ENCODE measurements at places on chromosomes 11 and 22.

DNA sequence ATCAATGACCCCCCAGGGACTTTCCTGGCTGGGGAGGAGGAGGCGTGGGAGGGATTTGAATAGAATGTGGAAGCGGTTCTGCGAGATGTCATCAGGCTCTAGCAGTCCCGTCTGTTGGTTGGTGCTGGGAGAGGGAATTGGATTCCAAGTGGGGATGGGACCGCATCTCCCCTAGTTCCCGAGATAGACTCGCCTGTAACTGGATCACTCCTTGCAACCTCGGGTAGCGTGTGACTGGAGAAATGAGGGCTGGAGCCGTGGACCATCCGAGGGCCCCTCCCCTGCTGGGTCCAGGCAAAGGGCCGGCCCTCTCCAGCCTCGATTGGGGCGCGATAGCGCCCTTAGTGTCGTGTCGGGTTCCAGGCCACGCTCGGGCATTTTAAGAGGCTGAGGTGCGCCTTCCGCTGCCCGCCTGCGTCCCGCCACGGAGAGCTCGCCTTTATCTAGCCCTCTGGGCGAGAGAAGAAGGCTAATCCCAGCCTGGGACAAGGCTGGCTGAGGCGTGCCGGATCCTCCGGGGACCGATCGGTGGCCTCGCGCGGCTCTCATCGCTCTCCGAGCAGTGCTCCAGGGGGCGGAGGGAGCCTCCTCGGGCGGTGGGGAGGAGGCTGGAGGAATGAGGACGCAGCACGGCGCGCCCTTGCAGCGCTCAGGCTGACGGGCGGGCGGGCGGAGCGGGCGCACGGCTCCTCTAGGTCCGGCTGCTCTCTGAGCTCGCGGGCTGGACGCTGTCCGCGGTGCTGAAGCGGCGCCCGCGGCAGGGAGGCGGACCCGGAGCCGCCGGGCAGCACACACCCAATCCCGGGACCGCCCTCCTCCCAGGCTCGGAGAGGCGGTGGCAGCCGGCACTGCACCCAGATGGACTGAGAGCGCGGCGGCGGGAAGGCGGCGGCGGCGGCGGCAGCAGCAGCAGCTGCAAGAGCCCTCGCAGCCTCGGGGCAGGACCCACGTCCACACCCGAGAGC, 107.8 kb downstream of the OSBP2 start:
- DNase-seq: peak; percentile 52

- no peak for DNase-seq
Measured at GRCh38 chr11:33721426-33721825, 14.8 kb downstream of the CD59 start.

DNA sequence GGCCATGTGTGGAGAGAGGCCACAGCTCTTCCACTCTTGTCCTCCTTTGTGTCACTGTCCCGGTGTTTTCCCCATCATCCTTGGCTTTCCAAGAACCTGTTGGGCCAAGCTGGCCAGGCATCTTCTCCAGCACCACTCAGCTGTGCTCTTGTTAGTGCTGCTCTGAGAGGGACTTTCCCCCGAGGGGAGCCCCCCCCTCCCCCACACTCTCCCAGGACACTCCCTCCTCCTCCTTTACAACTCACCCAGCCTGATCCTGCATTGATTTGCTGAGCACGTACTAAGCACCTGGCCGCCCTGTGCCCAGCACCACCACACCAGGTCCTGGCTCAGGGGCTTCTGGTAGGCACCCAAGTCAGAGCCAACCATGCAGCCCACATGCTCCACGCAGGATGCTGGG, 13.2 kb downstream of the TP53AIP1 start:
- DNase-seq: no peak

GRCh38 chr11:88433536-88434230, 96.1 kb upstream of the CTSC start:
- no peak for DNase-seq

DNA sequence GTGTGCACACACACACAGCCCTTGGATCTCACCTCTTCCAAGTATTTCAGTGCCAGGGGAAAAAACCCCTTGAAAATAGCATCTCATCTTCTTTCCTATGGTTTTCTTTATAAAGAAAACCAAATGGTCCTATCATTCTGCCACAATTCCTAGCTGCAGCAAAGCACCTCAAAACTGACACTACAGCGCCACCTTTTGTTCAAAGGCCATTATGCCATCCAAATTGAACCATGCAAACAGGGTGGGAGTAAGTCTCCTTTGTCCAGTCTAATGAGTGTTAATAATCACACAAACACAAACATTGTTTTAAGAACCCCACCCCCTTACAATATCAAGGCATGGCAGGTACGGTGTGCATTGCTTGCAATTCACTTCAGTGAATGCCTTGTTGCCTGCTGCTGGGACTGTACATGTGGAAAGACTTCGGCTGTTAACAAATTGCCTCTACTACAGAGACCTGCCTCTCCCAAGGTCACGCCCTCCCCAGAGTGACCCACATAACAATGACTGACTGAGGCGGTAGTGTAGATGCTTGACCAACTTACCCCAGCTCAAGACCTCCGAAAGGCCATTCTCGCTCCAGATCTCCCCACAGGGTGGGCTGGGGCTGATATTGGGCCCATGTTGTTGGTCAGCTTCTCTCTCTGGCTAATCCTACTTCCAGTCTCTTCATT, 31.7 kb downstream of the FAM181B start:
- peak; percentile 41 for DNase-seq

DNA sequence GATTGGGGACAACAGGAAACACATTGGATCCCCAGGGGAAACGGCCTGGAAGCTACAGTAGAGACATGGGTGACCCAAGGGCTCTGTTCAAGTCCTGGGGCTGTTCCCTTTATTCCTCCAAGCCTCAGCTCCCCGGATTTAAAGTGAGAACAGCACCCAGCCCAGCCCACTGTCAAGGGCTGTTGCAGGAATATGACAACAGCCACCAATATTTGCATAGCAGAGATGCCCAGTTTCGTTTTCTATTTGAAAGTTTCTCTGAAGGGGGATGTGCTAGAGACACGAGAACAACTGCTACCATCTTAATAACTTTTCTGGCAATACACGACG, 81.1 kb upstream of the WNT7B start:
- DNase-seq: peak; percentile 51

DNA sequence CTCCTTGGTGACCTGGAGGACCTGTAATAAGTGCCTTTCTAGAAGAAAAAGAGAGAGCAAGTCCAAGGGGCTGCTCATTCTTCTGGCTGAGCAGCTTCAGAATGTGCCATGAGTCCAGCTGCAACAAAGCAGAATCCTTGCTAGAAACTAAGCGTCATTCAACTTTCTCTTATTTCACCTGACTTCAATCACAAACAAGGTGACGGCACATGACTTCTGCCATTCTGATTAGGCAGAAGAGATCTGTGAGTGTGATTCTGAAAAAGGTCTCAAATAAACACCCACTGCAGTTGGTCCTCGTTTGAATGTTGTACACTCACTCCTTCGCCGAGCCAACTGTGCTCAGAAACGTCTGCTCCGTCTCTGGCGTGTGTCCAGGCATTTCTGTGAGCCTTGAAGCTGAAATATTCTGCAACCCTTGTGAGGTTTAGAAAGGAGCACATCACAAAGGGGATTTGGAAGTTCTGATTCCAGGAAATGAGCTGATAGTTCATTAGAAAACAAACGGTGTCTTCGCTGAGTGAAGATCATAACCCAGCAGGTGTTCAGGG, 623.8 kb upstream of the KIRREL3 start:
- DNase-seq: no peak

- DNase-seq: no peak
Measured at GRCh38 chr11:11189506-11189905, 163.5 kb downstream of the CSNK2A3 start.

DNA sequence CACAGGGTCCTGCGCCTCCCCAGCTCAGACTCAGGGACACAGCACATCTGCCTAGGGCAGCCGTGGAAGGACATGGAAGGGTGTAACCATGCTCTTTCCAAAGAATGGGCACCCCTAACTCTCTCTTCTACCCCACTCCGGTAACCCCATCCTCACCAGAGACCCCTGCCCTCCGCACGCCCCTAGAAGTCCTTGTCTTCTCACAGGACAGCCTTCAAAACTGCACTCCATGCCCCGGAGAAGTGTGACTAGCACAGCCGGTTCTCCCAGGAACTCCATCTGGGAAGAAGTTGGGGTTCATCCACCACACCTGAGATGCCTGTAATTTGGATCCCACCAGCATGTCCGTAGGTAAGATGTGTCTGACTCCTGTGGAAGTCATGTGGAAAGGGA, 25.0 kb downstream of the P2RY2 start:
- no peak for DNase-seq

DNA sequence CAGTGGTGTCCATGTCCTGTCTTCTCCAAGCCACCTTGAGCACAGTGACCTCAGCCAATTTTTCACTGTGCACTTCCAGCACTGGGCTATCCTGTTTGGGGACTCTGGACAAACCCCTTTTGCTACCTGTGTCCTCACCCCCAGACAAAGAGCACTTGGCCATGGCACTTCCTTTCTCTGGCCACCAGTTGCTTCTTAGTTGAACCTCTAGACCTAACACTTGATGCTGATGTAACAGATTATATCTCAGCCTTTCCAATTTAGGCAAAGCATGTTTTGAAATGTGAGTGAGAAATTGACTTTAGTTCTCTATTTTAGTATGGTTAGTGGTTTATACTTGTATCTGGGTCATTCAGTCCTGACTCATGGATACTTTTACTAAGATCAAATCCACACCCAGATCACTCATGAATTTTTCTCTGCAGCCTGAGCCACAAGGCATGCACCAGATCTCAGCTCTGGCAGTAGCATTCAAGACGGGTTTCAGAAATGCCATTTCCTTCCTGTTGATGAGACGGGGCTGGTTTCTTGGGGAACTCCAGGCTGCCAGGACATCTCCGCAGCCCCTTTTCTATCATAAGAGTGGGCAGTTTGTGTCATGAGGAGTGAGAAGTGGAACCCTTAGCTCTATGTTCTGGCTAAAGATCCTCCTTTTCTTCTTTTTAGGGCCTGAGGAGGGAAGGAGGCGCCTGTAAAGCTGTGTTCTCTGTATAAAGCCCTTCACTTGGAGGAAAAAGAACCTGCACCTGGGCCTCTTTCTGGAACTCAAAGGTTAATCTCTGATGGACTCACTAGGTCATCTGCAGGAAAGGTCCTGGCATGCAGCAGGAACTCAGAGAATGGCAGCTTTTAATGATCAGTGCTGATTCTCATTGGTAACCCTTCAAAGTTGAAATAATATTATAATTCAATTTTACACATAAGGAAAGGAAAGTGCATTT, 185.6 kb upstream of the TENM4 start:
- no peak for DNase-seq

DNA sequence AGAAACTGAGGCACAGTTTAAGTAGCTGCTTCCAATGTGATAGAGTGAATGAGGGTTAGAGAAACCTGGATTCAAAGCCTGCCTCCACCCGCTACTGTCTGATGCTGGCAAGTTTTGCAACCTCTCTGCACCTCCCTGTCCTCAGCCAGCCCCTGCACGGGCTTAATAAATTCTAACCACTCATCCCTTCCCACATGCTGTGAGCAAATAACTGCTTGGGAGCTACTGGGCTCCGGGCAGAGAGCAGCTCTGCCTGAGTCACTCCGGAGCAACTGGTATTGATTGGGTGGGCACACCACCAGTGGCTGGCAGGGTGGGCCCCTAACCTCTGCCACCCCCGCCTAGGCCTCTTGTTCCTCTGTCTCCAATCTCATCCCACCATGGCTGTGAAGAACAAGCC, 104.3 kb upstream of the SYT13 start:
- DNase-seq: no peak

DNA sequence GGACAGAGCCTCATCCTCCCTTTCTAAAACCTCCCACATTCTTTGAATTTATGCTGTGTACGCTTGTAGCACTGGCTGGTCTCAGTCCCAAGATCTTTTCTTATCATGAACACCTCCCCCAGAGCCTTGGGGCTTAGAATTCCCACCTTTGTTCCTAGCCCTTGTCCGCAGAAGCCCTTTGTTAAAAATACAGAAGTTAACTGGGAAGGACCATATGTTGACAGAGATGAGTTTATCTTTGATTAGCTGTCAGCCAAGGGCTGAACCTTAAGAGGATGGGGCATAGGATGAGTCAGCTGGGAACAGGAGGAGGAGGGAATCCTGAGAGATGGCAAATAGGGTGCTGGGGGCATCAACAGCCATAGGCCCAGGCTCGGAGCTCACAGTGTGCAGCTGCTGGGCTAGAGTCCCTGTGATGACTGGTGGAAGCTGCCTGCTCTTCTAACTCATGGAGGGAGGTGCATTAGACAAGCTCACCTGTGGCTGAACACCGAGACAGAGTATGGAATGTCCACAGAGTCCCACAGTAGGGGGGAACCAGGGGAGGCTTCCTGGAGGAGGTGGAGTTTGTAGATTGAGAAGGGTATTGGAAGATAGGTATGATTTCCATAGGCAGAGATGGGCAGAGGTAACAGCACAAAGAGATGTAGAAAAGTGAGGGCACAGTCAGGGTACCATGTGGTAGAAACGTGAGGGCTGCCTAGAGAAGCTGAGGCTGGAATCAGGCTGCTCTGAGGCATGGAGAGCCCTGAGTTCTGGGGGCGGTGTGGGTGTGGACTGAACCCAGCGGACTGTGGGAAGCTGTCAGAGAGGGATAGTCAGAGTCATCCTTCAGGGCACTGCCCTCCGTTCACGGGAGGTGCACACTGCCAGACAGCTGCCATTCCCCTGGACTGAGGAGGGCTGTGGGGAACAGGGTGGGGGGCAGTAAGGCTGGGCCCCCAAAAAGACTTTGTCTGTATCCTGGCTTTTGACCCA, 9.9 kb downstream of the MICAL2 start:
- DNase-seq: no peak

DNA sequence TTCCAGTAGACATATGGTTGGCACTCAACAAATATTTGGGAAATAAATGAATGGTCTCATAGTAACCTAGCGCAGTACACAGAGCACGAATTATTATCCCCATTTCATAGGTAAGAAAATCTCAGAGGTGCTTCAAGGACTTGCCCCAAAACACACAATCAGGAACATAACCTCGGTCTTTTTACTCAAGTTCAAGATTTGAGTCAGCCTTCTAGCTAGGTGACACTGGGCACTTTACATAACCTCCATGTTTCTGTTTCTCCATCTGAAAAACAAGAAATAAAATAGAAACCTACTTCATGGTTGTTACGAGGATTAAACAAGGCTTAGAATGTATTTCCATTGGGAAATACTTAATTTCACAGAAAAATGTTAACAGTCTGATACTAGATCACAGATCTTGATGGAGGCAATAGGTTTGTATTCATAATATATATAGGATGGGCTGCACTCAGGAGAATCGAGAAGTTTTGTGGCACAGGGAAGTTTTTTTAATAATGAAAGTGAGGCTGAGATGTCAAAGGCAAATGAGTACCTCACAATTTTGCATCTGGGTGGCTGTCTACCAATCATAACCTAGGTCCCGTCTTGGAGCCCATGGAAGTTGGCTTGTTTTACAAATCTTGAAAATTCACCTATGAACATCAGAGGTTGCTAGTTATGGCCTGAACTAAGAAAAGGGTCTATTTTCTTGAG, 147.4 kb upstream of the ZC3H12C start:
- DNase-seq: no peak

All from amygdala (tissue), 56 donors.